ENCODE measurements at places on chromosomes 7 and 10.

- DNase-seq, result peak; percentile 78
These were observed 20.9 kb downstream of the MORN4 start for GRCh38 chr10:97612386-97612785.

DNA sequence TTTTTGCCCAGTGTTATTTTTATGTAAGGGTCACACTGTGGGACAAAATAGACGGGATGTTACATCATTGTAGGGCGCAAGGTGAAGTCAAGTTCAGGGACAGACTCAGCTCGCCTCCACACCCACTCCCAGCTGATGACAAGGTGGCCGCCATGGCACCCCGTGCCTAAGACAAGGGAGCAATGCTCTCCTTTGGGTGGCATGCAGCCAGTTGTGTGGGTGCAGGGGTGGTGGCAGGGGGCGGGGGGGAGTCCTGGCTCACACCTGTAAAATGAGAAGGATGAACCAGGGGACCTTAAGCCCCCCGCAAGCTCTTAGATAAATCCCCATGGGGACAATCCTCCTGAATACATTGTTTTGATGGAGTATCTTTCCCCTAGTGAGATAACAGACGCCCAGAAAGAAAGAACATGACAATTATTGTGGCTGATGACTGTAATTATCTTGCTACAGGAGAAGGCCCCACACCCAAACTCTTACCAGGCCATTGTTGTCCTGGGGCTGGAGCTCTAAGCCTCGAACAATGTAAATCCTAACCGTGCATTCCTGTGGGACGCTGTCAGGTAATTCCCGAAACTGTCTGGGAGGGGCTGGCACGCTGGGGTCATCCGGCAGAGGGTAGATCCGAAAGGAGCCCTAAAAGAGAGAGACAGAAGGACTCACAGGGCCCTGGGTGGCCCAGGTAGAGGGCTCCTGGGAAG, 148.7 kb downstream of the MYOF start:
- no peak for DNase-seq

GRCh38 chr10:106952033-106952432, 212.5 kb downstream of the SORCS1 start:
- no peak for DNase-seq

- DNase-seq, result no peak
These were observed 129.9 kb upstream of the TAC1 start for GRCh38 chr7:97601931-97602457.

GRCh38 chr10:30059209-30060107, at the start of gene JCAD:
JCAD (minus strand) TSS chr10:30059586; CDS start chr10:30047812, 11,774 bp downstream.
- DNase-seq, result peak; percentile 62

- DNase-seq, result no peak
These were observed 652.1 kb downstream of the SUGCT start for GRCh38 chr7:40786909-40787308.

DNA sequence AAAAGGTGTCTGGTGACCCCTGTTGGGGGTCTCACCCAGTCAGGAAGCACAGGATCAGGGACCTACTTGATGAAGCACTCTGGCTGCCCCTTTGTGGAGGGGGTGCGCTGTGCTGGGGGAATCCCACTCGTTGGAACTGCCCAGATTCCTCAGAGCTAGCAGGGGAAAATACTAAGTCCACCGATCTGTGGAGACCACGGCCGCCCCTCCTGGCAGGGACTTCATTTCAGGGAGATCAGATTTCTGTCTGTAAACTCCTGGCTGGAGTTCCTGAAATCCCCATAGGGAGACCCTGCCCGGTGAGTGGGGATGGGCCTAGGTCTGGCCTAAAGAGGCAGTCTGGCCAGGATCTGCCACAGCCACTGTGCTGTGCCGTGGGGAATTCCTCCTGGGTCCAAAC, 79.3 kb upstream of the ADCY1 start:
- no peak for DNase-seq

- no peak for DNase-seq
These were observed 13.0 kb upstream of the SMARCD3 start for GRCh38 chr7:151261529-151261928.

GRCh38 chr10:3652886-3653285, 132.1 kb downstream of the KLF6 start:
- DNase-seq, result peak; percentile 18

DNA sequence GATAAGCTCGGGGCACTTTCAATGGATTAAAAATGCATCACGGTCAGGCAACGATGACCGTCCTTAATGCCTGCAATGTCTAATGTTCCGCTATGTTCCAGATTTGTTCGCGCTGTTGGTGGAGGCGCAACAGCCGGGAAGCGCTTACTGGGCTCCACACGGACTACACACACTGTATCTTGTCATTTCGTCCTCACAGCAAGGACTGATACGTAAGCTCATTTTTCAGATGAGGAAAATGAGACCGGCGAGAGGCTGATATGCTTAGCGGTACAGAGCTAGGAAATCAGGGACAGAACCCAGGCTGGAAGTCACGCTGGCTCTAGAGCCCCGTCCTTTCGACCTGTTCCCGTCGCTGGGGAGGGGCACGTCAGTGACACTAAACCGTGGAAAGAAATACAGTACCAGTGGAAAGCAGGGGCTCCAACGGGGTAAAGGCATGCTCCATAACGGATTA, 670 bp downstream of the TPK1 start:
- peak; percentile 66 for DNase-seq

DNA sequence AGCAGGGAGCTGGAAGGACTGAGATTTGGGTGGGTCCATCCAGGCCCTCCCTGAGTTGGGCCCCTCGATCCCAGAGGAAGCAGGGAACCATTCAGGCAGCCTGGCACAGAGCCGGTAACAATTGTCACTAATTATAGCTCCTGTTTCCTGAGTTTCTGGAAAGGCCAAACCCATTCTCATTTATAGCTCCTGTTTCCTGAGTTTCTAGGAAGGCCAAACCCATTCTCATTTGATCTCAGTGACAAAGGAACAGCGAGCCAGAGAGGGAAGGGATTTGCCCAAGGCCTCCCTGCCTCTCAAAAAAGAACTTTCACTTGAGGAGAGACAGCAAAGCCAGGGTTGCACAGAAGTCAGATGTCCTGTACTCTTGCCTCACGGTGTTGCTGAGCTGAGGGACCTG, 521.9 kb downstream of the TYW1 start:
- no peak for DNase-seq

- DNase-seq, result no peak
These were observed 61.8 kb downstream of the NEBL start for GRCh38 chr10:20835335-20835734.

DNA sequence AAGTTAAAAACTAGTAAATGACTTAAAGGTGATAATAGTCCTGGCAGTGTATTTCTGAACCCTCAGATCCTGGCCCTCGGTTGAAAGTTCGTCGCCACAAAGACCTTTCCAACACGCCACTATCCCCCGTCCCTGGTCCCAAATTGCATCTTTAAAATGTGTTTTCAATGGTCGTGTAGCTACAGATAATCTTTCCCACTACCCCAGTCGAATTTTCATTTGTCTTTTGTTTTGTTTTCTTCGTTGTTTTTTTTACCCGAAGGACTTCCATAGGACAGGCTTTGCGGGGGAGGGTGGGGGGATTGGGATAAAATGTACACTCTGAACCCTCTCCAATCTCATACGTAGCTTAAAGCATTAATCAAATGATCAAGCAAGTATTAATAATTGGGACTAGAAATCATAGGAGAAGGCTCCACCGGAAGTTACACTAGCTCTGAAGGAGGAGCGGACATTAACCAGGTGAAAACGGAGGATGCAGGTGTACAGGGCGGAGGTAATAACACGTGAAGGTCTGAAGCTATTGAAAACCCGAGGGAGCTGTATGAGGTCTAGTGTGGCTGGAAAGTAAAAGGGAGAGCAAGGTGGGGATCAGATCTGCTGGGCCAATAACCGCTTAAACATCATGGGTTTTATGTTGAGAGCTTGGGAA, 32.8 kb upstream of the PHF14 start:
- DNase-seq, result no peak

DNA sequence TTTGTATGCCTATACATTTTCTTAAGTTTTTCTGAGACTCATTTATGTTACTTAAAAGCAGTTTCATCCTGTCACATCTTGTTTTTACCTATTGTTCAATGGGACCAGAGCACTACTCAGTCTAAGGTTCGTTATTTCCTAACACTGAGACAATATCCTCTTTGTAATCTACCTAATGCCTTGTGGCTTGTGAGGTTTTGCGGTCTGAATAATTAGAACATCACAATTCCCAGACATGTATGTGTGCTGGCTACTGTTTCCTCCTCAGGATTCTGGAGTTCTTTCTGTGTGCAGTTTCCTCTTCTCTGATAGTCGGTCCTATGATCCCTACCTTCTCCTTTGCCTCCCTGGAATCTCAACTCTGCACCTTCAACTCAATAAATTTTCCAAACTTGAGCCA, 620.2 kb downstream of the ANKRD7 start:
- DNase-seq, result no peak

- DNase-seq, result no peak
These were observed 24.0 kb downstream of the VOPP1 start for GRCh38 chr7:55548295-55548731.

DNA sequence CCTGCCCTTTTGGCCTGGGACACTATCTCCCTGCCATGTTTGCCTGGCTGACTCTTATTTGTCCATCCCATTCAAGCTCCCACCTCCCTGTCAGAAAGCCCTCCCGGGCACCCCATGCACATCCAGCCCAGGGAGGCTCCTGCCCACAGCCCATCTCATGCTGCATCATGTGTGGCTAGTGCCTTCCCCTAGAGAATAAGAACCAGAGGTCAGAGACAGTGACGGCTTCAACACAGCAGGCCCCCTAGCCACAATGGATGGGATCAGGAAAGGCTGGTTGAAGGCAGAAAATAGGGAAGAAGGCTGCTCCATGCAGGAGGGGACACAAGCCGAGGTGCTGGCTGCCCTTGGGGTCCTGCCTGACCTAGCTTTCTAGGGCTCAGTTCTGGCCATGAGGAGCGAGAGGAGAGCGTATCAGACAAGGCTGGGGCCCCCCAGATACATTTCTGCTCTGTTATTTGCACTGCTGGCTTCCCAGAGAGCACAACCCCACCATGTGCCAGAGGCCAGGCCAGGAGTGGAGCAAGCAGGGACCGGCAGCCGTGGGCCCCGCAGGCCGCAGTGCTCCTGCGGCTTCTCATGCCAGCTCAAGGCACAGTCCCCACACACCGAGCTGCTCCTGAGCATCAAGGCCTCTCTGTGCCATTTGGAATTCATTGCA, 161.1 kb upstream of the ZMIZ1 start:
- DNase-seq, result no peak

DNA sequence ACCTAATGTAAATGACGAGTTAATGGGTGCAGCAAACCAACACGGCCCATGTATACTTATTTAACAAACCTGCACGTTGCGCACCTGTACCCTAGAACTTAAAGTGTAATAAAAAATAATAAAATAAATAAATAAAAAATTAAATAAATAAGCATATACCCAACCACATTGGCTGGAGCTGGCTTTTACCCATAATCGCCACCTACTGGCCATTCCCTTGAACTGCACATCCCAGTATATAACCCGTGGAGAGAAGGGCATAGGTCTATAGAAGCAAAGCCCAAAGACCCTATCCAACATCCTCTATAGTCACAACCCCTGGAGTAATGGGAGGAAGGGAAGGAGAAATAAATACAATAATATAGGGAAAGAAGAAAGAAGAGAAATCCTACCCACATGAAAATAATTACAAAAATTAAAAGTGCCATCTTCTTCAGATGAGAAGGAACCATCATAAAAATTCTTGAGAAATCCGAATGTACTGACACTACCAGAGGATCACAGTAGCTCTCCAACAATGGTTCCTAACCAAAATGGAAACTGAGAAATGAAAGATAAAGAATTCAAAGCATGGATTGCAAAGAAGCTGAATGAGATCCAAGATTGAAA, 65.6 kb downstream of the TWIST1 start:
- peak; percentile 60 for DNase-seq

GRCh38 chr10:132110111-132110521, 44.4 kb downstream of the JAKMIP3 start:
- no peak for DNase-seq

- DNase-seq, result no peak
These were observed 163.6 kb downstream of the PPP1R17 start for GRCh38 chr7:31850601-31851000.

DNA sequence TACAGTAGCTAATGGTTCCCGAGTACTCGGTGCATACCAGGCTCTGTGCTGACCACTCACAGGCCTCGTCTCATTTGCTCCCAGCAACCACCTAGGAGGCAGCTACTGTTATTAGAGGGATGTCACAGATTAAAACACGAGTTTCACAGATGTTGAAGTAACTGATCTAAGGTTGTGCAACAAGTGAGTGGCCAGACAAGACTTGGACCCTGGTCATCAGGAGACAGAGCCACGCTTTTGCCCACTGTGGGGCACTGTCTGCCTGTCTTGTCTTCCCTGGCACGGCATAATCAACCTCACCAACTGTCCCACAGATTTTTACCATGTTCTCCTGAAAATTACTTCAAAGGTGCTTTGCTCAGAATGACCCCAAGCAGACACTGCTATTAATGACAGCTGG, 111.6 kb upstream of the HABP2 start:
- peak; percentile 29 for DNase-seq

DNA sequence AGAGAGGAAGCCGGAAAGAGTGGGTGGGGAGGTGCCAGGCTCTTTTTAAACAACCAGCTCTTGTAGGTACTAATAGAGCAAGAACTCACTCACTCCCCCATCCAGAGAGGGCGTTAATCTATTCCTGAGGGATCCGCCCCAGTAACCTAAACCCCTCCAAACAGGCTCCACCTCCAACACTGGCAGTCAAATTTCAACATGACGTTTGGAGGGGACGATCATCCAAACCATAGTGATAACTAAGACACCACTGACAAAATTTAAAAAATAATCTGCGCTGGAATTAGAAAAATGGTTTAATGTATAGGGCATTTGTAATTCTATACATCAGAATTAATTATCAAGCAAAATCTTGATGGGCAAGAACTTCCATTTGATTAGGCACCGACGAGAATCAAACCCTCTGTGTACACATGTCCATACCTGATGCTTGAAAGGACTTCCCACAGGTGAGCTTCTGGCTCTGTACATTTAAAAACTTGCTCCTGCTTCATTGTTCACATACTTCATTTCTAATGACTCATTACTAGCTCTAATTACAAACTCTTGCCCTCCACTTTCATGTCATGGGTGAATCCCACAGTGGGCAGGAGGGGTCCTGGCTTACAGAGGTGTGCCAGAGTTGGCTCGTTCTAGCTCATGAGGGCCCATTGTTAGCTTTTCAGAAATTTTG, 20.6 kb upstream of the KDM7A start:
- DNase-seq, result no peak

DNA sequence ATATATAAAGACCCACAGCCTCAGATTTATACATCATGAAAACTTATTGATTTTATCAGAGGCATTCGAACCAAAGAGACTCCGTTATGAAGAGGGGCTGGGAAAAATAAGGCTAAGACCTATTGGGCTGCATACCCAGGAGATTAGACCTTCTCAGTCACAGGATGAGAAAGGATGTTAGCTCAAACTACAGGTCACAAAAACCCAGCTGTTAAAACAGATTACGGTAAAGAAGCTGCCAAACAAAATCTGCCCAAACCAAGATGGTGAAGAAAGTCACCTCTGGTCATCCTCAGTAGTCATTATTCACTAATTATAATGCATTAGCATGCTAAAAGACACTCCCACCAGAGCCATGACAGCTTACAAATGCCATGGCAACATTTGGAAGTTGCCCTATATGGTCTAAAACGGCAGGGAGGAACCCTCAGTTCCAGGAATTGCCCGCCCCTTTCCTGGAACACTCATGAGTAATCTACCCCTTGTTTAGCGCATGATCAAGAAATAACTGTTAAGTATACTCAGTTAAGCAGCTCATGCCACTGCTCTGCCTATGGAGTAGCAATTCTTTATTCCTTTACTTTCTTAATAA, 362.5 kb upstream of the PCDH15 start:
- no peak for DNase-seq
